ENCODE measurements at places on chromosomes 2 and 18. TPM values are rescaled to one million over a fixed set of nuclear protein-coding genes. Genes with fewer than 3 reads are reported as not detected.

- DNase-seq = no peak
- no peak overlapping the region for H3K27ac ChIP-seq
- no peaks in the 10 kb centered on the region for H3K27me3 ChIP-seq
Observed at GRCh38 chr2:146251328-146251727, 1593.5 kb upstream of the ACVR2A start.

DNA sequence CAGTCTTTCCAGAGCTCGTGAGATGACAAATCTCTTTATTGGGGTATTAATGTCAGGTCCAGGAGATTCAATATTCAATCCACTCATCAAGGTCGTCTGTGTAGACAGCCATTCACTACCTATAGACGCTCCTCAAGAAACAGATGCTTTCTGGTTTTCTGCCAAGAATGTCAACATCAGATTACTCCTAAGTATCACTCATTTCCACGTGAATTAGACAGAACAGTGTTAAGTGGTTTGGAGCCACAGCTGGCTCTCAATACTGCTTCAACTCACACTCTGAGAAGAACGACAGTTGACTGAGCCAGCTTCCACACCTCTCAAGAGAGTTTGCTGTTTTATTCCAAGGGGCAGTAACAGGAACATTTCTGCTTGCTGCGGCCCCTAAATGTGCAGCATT is 113.5 kb upstream of the NEDD4L start:
- no peak overlapping the region for H3K4me3 ChIP-seq
- peaks cover 20% of the 10 kb centered on the region for H3K4me1 ChIP-seq
- no peaks in the 10 kb centered on the region for H3K27me3 ChIP-seq
- H3K36me3 ChIP-seq = no peaks in the 10 kb centered on the region
- H3K27ac ChIP-seq = no peak overlapping the region

DNA sequence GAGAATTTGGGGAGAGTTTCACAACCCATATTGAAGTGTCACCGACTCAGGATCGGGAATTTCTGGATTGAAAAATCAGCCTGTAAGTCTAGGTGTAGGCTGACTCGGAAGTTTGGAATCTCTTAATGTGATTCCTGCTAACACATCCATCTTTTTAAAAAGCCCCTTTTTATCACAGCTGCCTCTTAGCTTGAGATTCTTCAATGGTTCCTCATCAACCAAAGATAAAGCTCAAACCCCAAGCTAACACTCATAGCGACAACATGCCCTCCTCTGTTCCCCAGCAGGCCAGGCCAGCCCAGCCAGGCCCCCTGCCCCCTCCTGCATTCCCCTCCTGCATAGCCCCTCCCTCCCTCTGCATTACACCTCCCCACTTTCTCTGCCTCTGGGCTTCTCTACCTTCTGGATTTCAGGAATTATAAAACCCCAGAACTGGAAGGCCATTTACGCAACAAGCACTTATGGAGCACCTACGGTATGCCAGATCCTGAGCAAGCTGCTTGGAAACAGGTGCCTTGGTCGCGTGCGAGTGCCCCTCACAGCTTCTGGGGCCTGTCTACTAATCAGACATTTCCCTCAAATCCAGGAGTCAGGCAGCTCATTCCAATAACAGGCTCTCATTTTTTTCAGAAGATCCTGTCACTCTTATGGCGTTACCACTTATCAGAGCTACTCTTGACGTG is 63.4 kb downstream of the EMX1 start:
- no peak overlapping the region for H3K4me3 ChIP-seq
- H3K27me3 ChIP-seq = no peaks in the 10 kb centered on the region
- DNase-seq = no peak
- peaks cover 9% of the 10 kb centered on the region for H3K4me1 ChIP-seq

- peak; percentile 91 for DNase-seq
- no peaks in the 10 kb centered on the region for H3K27me3 ChIP-seq
- H3K4me1 ChIP-seq = peaks cover 23% of the 10 kb centered on the region
- H3K27ac ChIP-seq = peak overlapping the region; percentile 84
Observed at GRCh38 chr18:50453014-50453680, 78.3 kb downstream of the SKA1 start.

GRCh38 chr2:213763963-213764362 is 479.7 kb downstream of the SPAG16 start:
- no peaks in the 10 kb centered on the region for H3K27me3 ChIP-seq
- H3K27ac ChIP-seq = no peak overlapping the region
- no peaks in the 10 kb centered on the region for H3K36me3 ChIP-seq
- no peak for DNase-seq

DNA sequence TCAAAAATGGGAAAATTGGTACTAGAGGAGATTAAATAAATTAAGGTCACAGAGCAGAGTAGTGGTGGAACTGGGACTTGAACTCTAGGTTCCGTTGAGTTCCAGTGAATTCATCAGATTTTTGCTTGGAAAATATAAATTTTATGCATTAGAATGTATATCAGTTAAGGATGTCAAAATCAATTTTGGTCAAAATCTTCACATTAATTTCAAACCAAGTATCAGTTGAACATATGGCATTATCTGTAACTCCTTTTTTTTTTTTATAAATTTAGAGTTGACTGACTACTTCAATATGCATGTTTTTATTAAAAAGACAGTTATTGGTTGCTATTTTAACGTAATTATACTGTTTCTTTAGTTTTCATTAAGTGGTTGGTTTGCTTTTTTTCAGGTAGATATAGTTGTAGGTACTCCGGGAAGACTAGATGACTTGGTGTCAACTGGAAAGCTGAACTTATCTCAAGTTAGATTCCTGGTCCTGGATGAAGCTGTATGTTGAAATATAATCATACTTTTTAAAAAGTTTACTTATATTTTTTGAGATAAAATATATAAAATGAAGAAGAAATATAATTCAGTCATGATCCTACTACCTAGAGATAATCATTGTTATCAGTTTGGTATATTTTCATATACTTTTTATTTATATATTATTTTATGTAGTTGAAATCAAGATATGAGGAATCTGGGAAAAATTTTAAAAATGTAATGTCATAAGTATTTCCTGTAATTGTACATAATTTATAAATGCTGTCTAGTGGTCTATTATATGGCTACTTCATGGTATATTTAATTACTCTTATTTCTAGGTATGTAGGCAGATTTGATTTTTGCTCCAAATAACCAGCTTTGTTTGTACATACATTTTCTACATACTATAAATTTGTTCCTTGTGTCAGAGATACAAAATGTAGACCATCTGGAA is 25.4 kb downstream of the DDX1 start:
- H3K27me3 ChIP-seq = no peaks in the 10 kb centered on the region
- H3K4me3 ChIP-seq = no peak overlapping the region
- H3K4me1 ChIP-seq = no peaks in the 10 kb centered on the region
- DNase-seq = no peak
- no peak overlapping the region for H3K27ac ChIP-seq
- peaks cover 91% of the 10 kb centered on the region for H3K36me3 ChIP-seq

GRCh38 chr2:98761267-98761781 is 30.4 kb upstream of the MGAT4A start:
- no peaks in the 10 kb centered on the region for H3K27me3 ChIP-seq
- H3K36me3 ChIP-seq = no peaks in the 10 kb centered on the region
- no peak overlapping the region for H3K4me3 ChIP-seq
- peaks cover 10% of the 10 kb centered on the region for H3K4me1 ChIP-seq
- H3K27ac ChIP-seq = no peak overlapping the region

DNA sequence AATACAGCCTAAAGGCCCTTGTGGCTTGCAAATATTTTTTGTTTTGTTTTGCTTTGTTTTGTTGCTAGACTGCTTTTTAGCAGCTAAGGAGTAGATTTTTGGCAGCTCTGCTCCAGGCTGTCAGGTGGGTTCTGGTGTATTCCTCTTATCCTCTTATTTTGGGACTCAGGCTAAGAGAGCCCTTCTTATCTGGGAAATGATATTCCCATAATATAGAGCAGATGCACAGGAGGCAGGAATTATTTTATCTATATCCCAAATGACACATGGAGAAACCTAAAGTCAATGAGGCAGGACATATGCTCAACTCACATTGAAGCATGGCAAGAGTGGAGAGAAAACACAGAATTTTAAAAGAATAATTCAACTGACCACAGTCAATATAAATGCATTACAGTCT is 369.6 kb downstream of the RIT2 start:
- DNase-seq = no peak
- H3K4me3 ChIP-seq = no peak overlapping the region
- peaks cover 59% of the 10 kb centered on the region for H3K27me3 ChIP-seq
- no peak overlapping the region for H3K27ac ChIP-seq

GRCh38 chr18:78421392-78421791 is 558.2 kb upstream of the SALL3 start:
- H3K4me1 ChIP-seq = no peaks in the 10 kb centered on the region
- H3K4me3 ChIP-seq = no peak overlapping the region
- no peak for DNase-seq

DNA sequence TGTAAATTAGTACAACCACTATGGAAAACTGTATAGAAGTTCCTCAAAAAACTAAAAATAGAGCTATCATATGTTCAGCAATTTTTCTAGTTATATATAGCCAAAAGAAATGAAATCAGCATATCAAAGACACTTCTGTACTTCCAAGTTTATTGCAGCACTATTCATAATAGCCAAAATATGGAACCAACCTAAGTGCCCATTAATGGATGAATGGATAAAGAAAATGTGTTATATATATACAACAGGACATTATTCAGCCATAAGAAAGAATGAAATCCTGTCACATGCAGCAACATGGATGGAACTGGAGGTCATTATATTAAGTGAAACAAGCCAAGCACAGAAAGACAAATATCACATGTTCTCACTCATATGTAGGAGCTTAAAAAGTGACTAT is 112.6 kb downstream of the MDH1 start:
- peaks cover 22% of the 10 kb centered on the region for H3K4me1 ChIP-seq
- no peak for DNase-seq
- H3K4me3 ChIP-seq = no peak overlapping the region
- no peaks in the 10 kb centered on the region for H3K36me3 ChIP-seq

GRCh38 chr2:181680937-181681811 is 857 bp upstream of the NEUROD1 start:
- H3K27me3 ChIP-seq = peaks cover 82% of the 10 kb centered on the region
- no peak overlapping the region for H3K27ac ChIP-seq
- H3K4me1 ChIP-seq = no peaks in the 10 kb centered on the region
- H3K36me3 ChIP-seq = peaks cover 7% of the 10 kb centered on the region
- DNase-seq = no peak

DNA sequence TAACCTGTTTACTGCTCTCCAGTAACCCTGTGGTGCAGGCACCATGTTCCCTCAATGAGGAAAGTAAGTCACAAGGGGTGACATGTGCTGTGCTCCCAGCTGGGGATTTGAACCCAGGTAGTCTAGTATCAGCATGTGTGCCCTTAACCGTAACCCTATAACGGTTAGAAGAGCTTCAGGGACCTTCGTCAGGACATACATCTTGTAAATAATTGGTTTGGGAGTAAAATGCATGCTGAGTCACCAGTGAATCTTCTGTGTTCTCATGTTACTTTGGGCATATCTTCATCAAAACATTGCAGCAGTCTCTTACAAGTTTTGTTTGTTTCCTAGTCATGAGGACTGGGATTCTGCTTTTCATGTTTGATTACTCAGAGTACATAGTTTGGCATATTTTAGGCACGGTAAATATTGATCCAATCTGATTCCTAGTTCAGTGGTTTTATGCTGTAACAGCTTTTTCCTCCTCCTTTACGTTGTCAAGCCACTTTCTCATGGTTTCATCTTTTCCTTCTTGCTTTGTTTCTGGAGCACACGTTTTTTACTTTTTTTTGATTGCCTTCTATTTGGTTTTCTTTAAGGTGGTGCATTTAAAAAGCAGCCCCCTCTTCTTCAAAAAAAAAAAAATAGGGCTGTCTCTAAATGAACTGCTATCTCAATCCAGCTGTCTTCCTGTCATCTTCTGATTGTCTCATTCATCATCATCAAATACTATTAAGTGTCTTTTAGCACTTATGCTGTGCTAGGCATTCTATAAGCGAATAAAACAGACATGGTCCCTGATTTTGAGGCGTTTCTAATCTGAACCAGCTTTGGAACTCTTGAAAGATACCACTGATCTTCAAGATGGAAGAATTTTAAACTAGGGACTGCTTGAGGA is 50.4 kb downstream of the CLIP4 start:
- H3K27me3 ChIP-seq = no peaks in the 10 kb centered on the region
- DNase-seq = peak; percentile 76

GRCh38 chr2:39335930-39336329 is 92.2 kb upstream of the CDKL4 start:
- no peak overlapping the region for H3K27ac ChIP-seq
- DNase-seq = no peak
- no peaks in the 10 kb centered on the region for H3K27me3 ChIP-seq
- peaks cover 14% of the 10 kb centered on the region for H3K36me3 ChIP-seq
- H3K4me3 ChIP-seq = no peak overlapping the region

DNA sequence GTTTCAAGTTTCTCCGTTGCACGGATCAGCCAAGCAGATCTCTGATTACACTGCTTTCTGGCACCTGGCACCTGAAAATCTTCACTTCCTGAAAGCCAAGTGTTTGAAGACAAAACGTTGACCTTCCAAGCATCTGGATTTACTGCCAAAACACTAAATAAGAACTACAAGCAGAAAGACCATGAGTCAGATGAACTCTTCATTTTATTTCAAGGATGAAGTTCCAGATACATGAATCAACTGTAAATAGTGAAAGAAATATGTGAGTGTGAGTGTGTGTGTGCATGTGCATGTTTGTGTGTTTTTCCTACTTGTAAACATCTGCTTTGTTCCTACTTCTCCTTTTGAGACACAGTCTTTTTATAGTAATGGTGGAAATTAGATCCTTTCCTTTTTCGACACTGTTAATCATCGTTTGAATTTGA is 60.0 kb upstream of the DTNA start:
- peaks cover 17% of the 10 kb centered on the region for H3K4me1 ChIP-seq
- DNase-seq = peak; percentile 9
- H3K27ac ChIP-seq = no peak overlapping the region
- no peaks in the 10 kb centered on the region for H3K36me3 ChIP-seq
- no peaks in the 10 kb centered on the region for H3K27me3 ChIP-seq
- no peak overlapping the region for H3K4me3 ChIP-seq

DNA sequence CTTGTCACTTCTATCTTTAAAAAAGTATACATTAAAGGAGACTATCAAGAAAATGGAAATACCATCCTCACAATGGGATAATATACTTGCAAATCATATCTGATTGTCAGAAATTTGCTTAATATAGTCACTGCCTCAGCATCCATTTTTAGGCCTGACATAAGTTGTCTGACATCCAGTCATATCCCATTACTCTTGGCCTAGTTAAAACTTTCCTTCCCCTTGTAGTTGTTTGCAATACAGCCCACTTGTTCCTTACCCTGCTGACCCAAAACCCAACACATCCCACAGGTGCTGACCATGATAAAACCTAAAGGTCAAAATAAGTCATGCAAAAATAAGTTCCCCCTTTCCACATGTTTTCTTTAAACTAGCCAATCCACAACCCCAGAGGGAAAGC is 3.6 kb upstream of the ARHGEF33 start:
- H3K27ac ChIP-seq = no peak overlapping the region
- H3K36me3 ChIP-seq = peaks cover 6% of the 10 kb centered on the region
- no peak overlapping the region for H3K4me3 ChIP-seq
- H3K27me3 ChIP-seq = no peaks in the 10 kb centered on the region
- DNase-seq = no peak
- no peaks in the 10 kb centered on the region for H3K4me1 ChIP-seq

GRCh38 chr2:84302513-84303412 is 156.3 kb downstream of the SUCLG1 start:
- H3K4me3 ChIP-seq = no peak overlapping the region
- H3K36me3 ChIP-seq = no peaks in the 10 kb centered on the region
- DNase-seq = peak; percentile 77
- H3K27me3 ChIP-seq = no peaks in the 10 kb centered on the region
- H3K4me1 ChIP-seq = peaks cover 6% of the 10 kb centered on the region

Gene RASGRP3
- not detected for total RNA-seq

Gene ALKAL2
- total RNA-seq = not detected

Gene ALPI
- not detected for total RNA-seq

Gene SOX11
- not detected for total RNA-seq

Gene PLA2R1
- 7.5 TPM for total RNA-seq
